Femur (tissue), 1 donor: ENCODE measurements at places on chromosomes 3 and 15.

GRCh38 chr15:59105854-59106253 lies 908 bp downstream of the CCNB2 start:
- no peak for DNase-seq

GRCh38 chr3:124935264-124935663 lies 713 bp upstream of the MUC13 start:
- DNase-seq, result no peak

- DNase-seq, result no peak
Observed at GRCh38 chr3:105771392-105771791, 97.4 kb downstream of the CBLB start.

DNA sequence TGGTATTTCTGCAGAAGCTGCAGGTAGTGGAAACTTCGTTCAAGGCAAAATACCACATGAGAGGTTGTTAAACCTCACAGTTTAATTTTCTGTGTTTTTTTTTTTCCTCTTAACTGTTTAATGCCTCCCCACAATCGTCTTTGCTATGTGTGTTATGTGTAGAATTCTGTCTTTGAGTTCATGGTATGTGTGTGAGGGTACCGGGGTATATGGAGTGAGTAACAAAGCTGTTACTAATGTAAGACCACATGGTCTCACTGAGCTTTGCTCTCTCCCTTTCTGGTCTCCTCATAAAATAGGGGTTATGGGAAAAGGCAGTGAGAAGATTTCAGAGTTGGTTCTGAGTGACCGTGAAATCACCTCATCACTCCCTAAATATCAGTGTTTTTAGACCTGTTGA lies 143.6 kb downstream of the USP13 start:
- DNase-seq, result no peak

DNA sequence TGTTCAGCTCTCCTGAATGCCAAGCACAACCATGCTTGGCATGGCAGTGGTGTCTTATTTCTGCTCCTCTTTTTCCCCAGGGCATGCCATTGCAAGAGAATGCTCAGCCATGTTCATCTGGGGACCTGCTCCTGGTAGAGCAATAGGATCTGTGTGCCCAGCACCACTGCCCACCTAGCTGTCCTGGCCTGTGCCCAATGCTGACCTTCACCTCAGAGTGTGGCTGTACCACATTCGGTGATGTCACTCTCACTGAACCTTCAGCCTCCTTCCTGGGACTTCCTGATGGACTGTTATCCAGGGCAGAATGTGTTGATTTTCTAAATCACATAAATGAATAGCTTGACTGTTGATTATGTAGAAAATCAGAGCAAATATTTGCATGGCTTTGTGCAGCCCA lies 42.0 kb downstream of the AGTR1 start:
- DNase-seq, result no peak

- DNase-seq, result no peak
Observed at GRCh38 chr3:182357928-182358327, 435.4 kb upstream of the ATP11B start.

DNA sequence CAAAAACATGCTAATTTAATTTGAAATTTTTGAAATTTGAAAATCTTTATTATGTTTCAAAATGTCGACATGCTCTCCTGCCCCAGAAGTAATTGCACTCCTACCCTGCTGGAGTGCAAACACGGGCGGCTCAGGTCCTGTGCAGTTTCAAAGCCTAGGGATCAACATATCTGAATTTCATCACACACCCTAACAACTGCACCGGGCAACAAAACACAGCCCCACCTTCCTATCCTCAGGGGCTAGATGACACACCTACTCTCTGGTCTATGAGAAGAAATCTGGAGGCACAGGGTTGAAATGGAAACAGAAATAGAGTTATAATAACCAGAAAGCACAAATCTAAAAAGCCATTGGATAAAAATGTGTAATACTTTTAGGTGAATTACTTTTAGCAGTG lies 61.4 kb downstream of the BFSP2 start:
- no peak for DNase-seq

- DNase-seq, result no peak
Observed at GRCh38 chr3:195546130-195546560, 3.0 kb upstream of the PPP1R2 start.

GRCh38 chr3:107525644-107526305 lies 3.0 kb downstream of the BBX start:
- DNase-seq, result peak; percentile 40

DNA sequence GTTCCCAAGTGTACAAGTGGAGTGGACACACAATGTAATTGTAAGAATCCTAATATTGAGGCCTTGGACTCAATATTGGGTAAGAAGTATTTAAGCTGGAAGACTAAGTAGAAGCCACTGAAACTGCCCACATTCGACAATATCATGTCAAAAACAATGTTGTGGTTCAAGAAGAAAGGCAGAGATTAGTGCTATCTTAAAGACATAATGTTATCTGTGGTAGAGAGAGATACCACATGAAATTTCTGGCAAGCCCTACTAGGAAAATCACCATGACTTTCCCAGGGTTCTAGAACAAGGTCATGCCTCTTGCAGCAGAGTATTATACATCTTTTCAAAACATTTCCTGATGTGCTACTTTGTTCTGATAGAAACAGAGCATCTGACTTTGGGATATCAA lies 192.6 kb downstream of the RAP2B start:
- no peak for DNase-seq

DNA sequence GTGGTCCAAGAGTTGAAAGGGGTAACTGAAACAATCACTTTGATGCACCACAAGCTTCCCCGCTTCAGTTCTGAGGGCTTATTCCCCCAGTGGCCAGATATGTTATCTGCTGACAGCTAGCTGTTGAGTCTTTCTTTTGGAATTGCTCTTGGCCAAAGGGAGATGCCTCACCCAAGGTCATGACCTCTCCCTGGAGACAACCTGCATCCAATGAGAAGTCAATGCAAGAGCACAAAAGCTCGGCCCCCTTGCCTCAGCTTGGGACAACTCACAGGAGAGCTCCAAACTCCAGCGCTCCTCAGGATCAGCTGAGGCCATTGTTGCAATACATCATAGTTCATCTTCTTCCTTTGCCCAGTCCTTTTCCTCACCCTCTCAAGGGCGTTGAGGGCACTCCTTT lies 31.0 kb upstream of the THBS1 start:
- no peak for DNase-seq

DNA sequence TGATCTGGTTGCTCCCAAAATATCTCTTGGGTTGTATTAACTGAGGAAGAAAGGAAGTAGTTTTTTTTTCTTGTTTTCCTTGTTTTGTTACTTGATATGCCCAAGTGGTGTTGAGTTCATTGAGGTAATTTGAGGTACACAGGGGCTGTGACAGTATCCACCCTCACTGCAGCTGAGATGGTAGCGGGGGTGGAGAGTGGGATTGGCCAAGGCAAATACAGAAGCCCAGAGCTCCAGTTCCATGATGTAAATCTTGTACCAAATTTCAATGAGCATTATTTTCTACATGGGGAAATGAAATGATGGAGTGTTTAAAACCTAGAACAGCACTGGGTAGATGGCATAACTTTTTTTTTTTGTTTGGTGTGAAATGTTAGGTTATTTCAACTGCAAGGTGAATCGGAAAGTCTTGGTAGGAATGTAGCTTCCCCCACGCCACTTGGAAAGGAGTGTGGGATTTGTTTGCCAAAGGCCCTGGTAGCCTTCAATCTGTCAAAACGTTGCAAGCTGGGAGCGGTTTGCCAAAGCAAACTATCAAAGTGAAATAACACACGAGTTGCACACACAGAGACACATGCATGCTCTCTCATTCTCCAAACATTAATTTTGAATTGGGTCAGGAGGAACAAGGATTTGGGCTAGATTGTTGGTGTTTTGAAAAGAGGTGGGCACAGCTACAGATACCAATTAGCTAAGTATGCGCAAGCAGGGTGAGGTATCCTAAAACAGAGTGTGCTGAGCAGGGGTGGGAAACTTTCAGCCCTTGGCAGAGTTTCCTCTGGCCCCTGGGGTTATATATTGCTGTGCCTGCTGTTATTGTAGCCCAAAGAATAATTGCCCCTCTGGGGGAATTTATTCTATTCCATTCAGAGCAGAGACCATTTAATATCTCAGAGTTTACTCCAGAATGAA lies 34.6 kb downstream of the THSD4 start:
- peak; percentile 46 for DNase-seq

- no peak for DNase-seq
Observed at GRCh38 chr3:181567311-181568075, 144.2 kb upstream of the SOX2 start.

GRCh38 chr3:30795176-30795575 lies 99.3 kb downstream of the GADL1 start:
- DNase-seq, result no peak

DNA sequence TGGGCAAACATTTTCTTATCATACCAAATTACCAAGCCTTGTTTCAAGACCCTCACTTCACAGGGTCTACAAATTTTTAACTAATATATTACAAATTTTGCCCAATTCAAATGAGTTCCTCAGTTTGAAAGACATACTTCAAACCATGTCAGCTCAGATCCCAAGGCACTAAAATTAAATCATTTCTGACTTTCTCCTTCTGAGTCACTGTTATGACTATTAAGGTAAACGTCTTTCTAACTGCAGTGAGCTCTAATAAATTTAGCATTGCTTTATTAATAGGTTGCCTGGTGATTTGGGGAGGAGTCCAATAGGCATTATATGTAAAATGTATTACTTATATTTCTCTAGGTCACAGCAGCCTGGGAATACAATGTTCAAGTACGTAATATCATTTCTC lies 158.2 kb upstream of the ARHGEF26 start:
- DNase-seq, result no peak

DNA sequence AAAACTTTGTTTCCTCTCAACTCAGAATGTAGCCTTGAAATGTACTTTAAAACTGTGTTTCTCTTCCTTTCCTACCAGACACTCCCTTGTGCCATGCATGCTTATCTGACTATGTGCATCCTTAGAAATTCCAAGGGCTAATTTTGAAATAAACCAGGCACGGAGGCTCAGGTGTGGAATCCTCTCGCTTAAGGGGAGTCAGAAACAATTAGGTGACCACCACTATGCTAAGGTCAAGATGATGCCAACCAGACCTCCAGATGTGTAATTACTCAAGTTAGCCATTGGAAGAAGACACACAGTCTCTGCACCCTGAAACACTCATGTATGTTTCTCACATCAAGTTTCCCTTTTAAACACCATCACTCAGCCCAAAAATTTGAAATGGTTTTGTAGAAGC lies 572.1 kb downstream of the VGLL3 start:
- no peak for DNase-seq

DNA sequence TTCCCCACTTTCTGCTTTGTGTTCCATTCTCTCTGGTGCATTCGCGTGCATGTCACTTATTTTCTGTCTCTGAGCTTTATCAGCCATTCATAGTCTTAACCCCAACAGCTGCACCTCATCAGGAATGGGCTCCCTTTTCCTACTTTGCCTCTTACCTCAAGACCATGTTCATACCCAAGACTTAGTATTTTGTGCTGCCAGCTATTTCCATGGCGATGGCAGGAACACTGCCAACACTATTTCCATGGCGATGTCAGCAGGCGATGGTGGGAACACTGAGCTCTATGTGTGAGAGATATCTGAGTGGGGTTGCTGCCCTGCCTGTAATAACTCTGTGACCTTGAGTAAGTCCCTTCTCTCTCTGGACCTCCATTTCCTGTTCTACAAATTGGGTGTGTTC lies 5.5 kb downstream of the ZNF35 start:
- DNase-seq, result no peak

DNA sequence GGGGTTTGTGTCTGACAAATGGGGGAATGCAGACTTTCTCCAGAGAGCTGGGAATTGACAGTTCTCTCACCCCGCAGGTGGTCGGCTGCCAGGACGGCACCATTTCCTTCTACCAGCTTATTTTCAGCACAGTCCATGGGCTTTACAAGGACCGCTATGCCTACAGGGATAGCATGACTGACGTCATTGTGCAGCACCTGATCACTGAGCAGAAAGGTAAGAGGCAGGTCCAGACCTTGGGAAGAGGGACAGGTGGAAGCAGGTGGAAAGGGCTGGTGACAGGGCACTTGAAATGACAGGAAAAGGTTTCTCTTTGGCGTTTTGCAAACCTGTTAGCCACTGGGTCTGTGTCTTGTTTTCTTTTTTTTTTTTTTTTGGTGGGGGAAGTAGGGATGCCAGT lies 36.6 kb downstream of the IFT122 start:
- DNase-seq, result no peak

DNA sequence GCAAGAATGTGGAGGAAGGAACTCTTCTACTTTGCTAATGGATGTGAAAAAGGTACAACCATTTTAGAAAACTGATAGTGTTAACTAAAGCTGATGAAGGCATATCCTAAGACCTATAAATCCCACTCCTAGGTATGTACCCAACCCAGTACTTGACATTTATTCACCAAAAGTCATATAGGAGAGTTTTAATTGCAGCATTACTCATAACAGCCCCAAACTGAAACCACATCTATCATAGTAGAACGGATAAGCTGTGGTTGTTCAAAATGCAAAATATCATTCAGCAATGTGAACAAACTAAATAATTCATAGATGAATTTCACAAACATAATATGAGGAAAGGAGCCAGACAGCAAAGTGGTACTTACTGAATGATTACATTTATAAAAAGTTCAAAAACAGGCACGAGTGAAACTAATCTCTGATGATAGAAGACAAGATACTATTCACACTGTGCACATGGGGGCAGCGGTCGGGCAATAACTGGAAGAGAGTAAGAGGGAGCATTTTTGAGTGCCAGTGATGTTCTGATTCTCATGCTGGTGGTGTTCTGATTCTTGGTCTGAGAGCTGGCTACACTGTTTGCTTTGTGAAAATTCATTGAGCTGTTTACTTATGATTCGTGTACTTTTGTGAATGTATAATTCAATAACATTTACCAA lies 34.3 kb downstream of the GOLIM4 start:
- DNase-seq, result no peak

- no peak for DNase-seq
Observed at GRCh38 chr15:90789462-90789861, 72.3 kb downstream of the BLM start.

DNA sequence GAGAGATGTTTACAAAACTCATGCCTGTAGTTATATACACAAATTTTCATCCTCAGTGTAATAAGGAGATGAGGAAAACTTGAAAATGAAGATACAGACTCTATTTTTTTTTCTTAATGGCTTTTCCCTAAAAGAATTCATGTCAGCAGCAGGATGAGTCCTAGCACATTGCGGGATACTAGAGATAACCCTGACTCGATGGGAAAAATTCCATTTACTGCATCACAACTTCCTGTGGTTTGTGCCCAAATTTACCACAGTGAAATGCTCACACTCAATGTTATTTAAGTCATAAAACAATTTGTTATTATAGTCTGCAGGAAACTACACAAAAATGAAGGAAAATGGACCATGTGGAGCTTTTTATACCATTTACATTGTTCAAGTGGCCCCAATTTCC lies 581.9 kb upstream of the ZNF717 start:
- DNase-seq, result no peak

DNA sequence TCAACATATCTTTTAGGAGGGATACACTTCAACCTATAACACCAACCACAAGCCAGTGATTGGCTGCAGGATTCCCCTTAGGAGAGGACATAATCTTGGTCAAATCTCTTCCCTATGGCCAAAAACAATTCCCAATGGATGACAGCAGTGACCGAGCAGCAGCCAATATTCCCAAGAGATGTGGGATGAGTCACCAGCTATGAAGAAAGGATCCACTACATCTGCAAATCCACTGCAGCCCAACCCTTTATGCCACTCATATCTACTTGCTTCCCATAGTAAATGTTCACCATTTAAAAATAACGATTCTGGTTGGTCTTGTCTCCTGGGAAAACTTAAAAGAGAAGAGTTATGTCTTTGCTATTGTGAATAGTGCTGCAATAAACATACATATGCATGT lies 4.5 kb upstream of the IQCF5 start:
- DNase-seq, result no peak
